ENCODE measurements at places on chromosomes 3 and 15.

DNA sequence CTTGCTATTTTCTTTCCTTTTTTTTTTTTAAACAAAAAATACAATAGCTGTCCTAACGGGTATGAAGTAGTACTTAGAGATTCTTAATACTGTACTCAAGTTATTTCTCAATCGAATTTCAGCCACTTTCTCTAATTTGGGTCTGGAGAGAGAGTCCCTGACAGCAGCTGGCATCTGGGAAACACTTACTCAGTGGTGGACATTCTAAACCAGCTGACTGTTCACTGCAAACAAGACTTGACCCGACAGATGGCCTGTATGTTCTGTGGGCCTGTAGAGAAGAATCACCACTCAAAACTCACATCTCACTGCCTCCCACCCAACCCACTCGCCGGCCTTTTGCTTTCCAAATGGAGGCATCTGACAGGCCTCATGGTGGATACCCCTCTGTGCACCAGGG is 199.6 kb downstream of the ATP10A start:
- DNase-seq, result no peak

- DNase-seq, result no peak
These were observed 690.1 kb upstream of the BCHE start for GRCh38 chr3:166527325-166527724.

GRCh38 chr15:70411143-70411863 is 313.6 kb upstream of the TLE3 start:
- DNase-seq, result no peak

DNA sequence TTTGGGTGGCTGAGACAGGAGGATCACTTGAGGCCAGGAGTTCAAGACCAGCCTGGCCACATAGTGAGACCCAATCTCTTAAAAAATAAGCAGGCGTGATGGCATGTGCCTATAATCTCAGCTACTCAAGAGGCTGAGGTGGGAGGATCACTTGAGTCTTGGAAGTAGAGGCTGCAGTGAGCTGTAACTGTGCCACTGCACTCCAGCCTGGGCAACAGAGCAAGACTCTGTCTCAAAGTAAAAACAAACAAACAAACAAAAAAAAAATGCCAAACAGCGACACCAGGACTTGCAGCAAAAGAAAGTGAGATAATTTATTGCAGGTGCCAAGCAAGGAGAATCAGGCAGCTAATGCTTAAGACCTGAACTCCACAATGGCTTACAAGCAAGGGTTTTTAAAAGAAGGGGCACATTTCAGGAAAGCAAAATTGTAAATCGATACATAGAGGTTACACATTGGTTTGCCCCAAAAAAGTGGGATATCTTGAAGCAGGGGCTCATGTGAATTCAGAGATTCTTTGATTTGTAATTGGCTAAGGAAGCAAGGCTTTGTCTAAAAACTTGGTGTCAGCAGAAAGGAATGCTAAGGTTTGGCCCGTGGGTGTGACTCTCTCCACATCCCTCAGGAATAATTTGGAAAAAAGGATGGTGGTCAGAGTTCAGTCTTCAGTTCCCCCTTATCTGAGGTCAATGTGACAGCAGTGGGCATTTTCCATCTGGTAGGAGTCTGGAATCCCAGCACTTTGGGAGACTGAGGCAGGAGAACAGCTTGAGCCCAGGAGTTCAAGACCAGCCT is 5.2 kb upstream of the MPI start:
- no peak for DNase-seq

DNA sequence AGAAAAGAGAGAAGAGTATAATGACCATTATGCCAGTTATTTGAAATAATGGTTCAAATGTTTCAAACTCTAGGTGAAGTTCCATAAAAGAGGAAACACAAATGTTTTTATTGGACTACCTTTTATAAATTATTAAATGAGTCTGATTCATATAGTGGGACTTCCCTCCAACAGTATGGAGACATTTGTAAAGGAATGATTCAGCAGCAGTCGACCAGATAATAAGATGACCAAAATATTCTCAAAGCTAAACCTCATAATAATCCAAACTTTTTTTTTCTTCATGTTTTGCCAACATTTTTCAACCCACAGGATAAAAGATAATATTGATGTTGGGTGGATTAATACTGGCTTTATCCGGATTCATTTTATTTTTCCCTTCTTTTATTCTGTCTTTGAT is 18.8 kb downstream of the TIPARP start:
- no peak for DNase-seq

GRCh38 chr3:36562945-36563344 is 182.6 kb downstream of the STAC start:
- DNase-seq, result no peak

GRCh38 chr15:87739081-87739480 is 517.5 kb downstream of the NTRK3 start:
- no peak for DNase-seq

GRCh38 chr3:65907232-65908130 is 131.2 kb downstream of the MAGI1 start:
- no peak for DNase-seq

GRCh38 chr3:181521831-181522230 is 189.9 kb upstream of the SOX2 start:
- no peak for DNase-seq

DNA sequence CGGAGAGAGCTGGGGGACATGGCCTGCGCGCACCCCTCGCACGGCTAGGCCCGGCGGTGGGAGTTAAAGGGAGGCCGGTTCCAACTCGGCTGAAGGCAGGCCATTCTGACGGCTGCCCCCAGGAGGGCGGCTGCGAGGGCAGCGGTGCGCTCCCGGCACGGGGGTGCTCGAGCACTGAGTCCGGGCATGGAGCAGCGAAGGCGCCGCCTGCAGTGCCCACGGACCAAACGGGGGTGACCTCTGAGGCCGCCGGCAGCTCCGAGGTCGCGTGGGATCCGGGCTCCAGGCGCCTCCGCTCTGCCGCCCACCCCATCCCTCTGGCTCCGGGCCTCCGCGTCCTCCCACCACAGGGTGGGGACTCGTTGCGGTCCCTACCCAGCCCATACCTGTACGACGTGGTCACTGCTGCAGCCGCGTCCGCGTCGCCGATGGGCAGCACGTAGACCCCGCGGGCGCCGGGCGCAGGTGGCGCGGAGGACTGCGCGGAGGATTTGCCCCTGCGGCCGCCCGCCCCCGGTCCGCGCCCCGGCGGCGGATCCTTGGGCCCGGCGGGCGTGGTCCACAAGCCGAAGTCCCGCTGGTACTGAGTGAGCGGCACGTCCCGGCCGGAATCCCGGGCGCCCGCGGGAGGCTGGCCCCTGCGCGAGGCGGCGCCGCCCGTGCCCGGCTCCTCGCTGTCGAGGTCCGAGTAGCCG is 469 bp downstream of the MAP6D1 start:
- peak; percentile 37 for DNase-seq

DNA sequence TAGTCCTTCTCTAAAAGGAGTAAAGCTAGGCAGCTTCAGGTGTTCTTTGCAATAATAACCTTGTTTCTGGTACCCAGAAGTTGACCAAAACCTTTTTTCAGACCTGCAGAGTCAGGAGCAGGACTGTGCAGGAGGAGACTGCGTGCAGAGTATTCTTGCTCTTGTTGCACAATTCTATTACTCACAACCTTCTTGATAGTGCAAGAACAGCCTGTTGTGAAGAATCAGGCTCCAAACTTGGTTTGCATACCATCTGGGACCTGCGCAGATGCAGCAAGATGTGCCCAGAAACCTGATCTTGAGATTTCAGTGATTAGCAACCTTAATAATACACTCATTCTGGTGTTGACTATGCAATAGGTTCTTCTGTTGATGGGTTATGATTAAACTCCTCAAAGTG is 111.9 kb downstream of the ATG7 start:
- no peak for DNase-seq

DNA sequence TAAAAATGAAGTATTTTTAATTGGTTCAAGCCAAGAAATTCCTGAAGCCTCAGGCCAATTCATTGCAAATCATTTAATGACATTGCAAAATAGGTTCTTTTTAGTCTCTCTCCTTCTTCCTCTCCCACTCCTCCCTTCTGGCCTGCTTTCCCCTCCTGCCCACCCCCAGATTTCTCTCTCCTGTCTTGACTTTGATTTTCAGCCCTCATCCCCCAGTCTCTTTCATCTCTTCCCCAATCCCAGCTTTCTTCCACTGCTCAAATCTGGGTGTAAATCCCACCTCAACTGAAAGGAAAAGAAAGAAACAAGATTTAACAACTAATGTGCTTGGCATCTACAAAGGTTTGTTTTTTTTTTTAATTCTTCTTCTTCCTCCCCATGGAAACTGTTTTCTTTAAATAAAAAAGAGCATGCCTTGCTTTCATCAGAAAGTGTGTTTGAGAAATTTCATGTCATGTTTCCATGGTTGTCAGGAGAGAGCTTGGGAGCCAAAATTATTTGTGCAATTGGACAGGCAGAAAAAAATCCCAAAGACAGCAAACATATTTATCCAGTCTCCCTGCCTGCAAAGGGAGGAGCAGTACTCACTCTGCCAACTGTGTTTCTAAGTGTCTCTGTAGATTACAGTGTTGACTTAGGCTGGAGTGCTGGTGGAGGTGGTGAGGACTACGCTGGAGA is 50.4 kb downstream of the BOC start:
- no peak for DNase-seq

- no peak for DNase-seq
These were observed 48.4 kb downstream of the WNT7A start for GRCh38 chr3:13831386-13831996.

- no peak for DNase-seq
These were observed 56.1 kb upstream of the CPNE4 start for GRCh38 chr3:132090921-132091320.

DNA sequence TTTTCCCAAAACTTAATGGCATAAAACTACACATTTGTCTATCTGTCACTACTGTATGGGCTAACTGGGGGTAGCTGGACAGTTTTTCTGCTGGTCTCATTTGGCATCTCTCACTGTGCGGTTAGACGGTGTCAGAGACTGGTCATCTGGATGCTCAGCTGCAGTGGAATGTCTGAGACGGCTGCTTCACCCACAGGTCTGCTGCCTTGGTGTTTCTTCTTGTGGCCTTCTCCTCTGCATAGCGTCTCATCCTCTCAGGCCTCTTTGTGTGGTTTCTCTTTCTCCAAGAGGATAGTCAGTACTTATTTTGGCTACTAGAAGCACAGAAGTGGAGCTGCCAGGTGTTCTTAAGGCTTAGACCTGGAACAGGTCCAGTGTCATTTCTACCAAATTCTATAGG is 35.9 kb upstream of the GOLGA6L9 start:
- no peak for DNase-seq

- DNase-seq, result no peak
These were observed 118.1 kb upstream of the SLC6A11 start for GRCh38 chr3:10697918-10698317.

GRCh38 chr3:123042413-123042812 is 14.8 kb upstream of the SEMA5B start:
- no peak for DNase-seq

DNA sequence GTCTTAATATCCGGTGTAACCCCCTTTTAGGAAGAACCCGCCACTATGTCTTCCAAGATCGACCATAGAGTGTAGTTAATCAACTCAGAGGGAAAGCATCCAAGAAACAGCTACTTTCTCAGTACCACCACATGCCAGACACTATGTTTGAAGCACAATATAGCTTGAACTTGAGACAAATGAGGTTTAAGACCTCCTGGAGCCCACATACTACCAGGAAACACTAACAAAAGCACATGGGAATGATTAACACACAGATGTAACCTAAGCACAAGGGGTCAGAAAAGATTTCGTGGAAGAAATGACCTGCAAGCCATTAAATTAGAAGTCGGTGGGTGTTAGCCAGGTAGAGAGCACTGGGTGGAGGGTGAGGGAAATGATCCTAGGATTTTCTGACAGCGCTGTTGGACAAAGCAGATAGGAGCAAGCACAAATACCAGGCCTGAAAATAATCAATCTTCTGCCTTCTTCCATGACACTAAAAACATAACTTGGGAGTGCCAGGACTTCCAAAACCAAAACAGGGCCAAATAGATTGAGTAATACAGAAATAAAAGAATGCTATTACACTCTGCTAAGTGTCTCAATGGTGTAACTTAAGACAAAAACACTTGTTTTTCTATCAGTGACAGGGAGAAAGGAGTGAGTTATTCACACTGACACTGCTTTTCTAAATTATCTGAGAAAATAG is 213.7 kb downstream of the FOXP1 start:
- DNase-seq, result no peak

Data from stimulated activated CD4-positive, alpha-beta T cell treated with anti-CD3 and anti-CD28 coated beads, Interleukin-2, amount 100 ng/mL, for 24 hours (primary cell).